ENCODE measurements at places on chromosomes 2 and 18.

- DNase-seq: no peak
Observed at GRCh38 chr18:13915995-13916431, 677 bp upstream of the MC2R start.

DNA sequence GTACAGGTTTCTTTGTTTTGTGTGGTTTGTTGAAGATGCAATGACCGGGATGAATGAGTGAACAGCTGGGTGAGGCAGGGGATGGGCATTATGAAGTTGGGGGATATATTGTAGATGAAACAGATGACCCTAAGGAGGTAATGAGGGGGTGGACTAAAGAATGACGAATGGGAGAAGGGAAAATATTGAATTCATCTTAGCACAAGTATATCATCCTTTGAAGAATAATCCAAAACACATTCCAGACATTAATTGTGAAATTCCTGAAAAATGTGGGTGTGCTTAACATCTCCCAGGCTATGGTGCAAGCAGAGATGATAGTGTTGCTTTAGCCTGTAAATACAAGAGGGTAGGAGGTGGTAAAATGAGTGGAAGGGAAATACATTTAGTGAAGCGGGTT, 5.8 kb downstream of the CRIM1 start:
- no peak for DNase-seq

DNA sequence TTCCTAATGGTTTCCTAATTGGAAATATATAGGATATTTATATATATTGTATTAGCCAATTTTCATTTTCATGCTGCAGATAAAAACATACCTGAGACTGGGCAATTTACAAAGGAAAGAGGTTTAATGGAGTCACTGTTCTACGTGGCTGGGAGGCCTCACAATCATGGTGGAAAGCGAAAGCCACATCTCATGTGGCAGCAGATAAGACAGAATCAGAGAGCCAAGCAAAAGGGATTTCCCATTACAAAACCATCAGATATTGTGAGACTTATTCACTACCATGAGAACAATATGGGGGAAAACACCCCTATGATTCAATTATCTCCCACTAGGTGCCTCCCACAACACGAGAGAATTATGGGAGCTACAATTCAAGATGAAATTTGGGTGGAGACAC, 242.5 kb upstream of the NETO1 start:
- no peak for DNase-seq

GRCh38 chr2:130818809-130819208, 17.9 kb upstream of the ARHGEF4 start:
- DNase-seq: no peak

DNA sequence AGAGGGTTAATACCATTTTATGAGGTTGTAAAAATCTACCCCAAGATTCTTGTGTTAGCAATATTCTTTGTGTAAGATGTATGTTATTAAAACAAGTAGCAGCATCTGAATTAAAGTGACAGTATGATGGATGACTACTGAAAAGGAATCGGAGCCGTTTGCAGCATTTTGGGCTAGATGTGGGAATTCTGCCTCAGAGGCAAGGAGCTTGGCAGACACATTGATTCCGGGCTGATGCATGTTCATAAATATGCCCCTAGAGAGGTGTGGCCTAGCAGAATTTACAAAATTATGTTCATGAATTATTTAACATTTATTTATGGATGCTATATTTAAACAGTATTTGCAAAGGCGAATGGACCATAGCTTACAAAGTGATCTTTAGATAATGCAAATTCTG, 389.0 kb upstream of the ETAA1 start:
- DNase-seq: no peak

- DNase-seq: no peak
Observed at GRCh38 chr2:25112113-25112512, 56.3 kb downstream of the POMC start.

- no peak for DNase-seq
Observed at GRCh38 chr18:4908328-4908727, 288.7 kb downstream of the AKAIN1 start.

- no peak for DNase-seq
Observed at GRCh38 chr2:150296770-150297546, 190.5 kb downstream of the RND3 start.

DNA sequence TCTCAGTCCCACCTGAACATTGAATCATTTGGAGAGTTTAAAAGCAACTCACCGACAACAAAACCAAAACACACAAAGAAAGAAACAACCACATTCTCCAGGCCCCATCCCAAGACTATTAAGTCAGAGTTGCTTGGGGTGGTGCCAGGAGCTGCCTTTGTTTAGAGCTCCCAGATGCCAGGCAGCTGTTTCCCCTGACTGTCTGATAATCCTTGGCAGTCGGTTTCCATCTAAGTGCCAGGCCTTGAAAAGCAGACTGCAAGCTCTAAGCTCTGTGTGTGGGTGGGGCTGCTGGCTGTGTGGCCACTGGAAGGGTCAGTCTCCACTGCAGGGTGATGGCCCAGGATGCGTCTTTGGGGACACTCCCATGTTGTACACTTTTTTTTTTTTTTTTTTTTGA, 255.3 kb upstream of the AGAP1 start:
- DNase-seq: no peak

DNA sequence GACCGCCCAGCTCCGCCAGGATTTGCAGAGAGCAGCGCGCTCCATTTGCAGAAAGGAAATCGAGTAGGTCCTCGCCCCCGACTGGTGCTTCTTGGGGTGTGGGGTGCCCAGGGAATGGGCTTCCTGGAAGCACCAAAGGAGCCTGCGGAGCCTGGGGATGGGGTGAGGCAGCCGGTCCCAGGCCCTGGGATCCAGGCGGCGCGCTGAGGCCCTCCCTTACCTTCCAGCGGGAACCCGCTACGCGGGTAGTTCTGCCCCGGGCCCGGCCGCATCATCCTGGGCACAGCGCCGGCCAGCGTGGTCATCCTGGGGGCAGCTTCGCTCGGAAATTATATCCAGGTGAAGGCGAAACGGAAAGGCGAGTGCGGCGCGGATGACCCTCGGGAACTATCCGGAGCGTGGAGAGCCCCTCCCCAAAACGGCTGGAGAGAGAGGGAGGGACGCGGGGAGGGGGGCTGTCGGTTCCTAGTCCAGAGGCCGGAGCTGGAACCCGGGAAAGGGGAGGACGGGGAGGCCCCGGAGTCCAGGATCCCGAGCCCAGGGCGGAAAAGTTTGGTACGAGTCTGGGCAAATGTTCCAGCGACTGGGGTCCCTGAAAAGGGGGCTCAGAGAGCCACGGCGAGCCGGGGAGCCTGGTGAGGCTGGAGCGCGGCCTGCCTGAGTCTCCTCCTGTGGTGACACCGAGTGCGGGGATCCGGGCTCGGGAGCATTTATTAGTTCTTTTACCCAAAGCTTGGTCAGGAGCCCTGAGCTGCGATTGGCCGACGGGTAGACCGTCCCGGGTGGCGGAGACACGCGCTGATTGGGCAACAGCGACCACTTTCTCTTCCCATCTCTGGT, at the start of gene PAX3:
PAX3 (minus strand) TSS at position 688 of the 840 bp plus-strand sequence; CDS start at position 305, 383 bp downstream.
- no peak for DNase-seq

DNA sequence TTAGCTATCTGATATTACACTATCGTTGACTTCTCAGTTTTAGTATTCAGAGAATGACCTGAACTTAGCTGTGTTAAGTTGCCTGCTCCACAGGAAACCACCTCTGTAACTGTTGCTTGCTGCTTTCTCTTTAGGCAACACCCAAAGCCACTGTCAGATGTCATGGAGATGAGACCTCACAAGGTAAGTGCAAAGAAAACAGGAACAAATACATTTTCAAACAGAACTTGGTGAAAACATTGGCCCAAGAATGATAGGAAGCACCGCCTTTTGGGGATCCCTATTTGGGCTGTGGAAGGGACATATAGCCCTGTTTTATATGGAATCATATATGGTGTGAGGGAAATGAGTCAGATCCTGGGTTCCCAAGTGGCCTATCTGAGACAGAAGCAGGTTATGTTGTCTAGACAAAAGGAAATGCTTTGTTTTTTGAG, 143.4 kb downstream of the UBE2E3 start:
- DNase-seq: peak; percentile 92

- DNase-seq: no peak
Observed at GRCh38 chr2:169363560-169364150, 1.3 kb upstream of the LRP2 start.

- no peak for DNase-seq
Observed at GRCh38 chr2:5315512-5315911, 376.7 kb upstream of the SOX11 start.

DNA sequence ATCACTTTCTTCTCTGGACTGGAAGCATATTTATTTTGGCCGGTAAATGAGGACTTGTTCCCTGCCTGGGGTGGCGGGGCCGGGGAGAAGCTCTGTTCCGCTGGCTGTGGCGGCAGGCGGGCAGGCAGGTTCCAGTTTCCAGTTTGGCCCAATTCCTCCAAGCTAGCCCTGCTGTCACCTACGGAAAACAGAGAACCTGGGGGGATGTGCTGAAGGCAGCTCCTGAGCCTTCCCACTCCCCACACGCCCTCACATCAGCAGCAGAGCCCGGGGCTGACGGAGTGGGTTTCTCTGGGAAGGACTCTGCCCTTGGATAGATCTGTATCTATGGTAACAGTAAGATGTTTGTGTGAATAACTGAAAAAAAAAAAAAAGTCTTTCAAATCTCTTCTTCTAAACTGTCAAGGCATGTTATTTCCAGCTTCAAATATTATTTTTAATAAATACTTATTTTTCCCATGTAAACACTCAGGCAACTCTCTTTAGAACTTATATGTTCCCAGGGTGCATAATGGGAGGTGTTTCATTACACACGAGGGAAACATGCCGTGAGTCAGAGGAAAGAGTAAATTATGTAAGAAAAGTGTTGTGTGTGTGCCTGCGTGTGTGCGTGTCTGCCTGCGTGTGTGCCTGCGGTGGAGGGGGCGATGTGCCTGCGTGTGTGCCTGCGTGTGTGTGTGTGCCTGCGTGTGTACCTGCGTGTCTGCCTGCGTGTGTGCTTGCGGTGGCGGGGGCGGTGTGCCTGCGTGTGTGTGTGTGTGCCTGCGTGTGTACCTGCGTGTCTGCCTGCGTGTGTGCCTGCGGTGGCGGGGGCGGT, 116.1 kb upstream of the ZNF516 start:
- DNase-seq: no peak

- DNase-seq: peak; percentile 57
Observed at GRCh38 chr2:144249035-144249637, 270.8 kb downstream of the ZEB2 start.

DNA sequence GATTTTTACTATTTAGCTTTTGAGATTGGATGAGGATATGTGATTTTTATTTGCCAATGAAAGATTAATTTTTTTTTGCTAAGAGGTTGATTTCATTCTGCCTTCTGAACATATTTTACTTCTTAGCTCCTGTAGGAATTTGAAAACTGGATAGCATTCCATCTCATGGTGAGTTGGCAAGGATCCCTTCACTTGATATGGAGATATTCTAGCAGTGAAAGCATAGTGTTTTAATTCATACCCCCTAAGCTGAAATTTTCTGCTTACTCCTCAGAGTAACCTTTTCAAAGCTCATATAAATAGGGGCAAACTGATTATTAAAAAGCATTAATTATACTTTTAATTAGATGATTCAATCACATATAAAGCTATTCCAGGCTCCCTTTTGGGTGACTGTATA, 61.0 kb upstream of the KCNJ3 start:
- DNase-seq: no peak

DNA sequence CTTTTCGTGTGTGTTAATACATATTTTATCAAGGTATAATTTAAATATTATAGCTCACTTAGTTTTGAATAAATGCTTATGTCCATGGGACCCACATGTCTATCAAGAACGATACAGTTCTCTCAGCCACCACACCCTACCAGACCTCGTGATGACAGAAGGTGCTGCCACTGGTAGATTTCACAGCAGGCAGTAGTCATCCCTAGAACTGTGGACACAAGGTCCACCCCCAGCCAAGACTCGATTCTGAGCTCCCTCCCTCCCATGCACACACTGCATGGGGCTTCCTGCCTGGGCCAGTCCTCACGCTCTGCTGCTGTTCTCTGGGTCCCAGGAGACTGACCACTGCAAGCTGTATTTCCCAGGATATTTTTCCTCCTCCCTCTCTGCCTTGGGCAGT, 26.5 kb upstream of the CREB1 start:
- no peak for DNase-seq

- no peak for DNase-seq
Observed at GRCh38 chr2:6838673-6839319, 26.9 kb downstream of the CMPK2 start.

DNA sequence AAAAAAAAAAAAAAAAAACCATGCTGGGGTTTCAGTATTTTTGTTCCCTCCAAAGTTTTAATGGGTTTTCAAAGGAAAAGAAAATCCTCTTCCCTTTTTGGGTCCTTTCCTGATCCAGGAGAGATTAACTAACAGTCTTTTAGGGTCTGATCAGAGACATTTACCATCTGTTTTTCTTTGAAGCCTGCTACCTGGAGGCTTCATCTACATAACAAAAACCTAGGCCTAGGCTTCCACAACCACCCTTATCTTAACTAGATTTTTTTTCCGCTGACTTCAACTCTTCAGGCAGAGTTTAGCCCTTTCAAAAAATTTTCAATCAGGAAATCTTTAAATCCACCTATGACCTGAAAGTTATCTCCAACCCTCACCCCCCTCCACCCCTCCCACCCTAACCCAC, 154.7 kb downstream of the MBD2 start:
- DNase-seq: no peak

- no peak for DNase-seq
Observed at GRCh38 chr2:65425276-65425675, 7.1 kb downstream of the SPRED2 start.

DNA sequence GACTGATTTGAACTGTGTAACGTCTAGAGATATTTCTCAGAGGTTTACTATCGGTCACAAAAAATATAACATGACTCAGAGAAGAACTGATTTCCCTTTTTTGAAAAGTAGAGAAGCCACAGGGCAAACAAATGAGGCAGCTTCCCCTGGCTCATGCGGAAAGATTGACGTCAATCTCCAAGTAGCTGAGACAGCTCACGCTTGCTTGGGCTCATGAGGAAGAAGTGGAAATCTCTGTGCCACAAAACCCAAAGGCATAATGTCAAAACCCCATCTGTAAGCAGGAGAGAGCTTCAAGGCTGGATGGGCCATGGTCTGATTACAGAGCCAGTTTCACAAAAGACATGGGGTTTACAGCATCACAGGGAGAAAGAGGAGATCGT, 188.1 kb downstream of the ARL4C start:
- no peak for DNase-seq

- DNase-seq: no peak
Observed at GRCh38 chr2:232387451-232388171, 9.1 kb downstream of the ALPP start.

GRCh38 chr2:218882866-218883366, 2.3 kb downstream of the WNT10A start:
- no peak for DNase-seq

GRCh38 chr18:14924226-14924625, 176.3 kb downstream of the ANKRD30B start:
- no peak for DNase-seq

All from T-helper 1 cell (primary cell).